ENCODE measurements at places on chromosomes 5 and 9. TPM values are rescaled to one million over a fixed set of nuclear protein-coding genes. Genes with fewer than 3 reads are reported as not detected.

Gene PRRX2
- total RNA-seq: 1.00 TPM

Gene SMIM33
- 0.42 TPM for total RNA-seq

- peak; percentile 42 for ATAC-seq
These were observed 2.9 kb upstream of the SLC4A9 start for GRCh38 chr5:140356853-140357725.

GRCh38 chr5:179852993-179853547 is 5.5 kb downstream of the MRNIP start:
- ATAC-seq: no peak

Gene EMB
- total RNA-seq: 9.4 TPM

Gene SLIT3
- total RNA-seq: 137 TPM

- no peak for ATAC-seq
These were observed 19.5 kb downstream of the FAM163B start for GRCh38 chr9:133589454-133590227.

Gene KCNV2
- total RNA-seq: 0.21 TPM

DNA sequence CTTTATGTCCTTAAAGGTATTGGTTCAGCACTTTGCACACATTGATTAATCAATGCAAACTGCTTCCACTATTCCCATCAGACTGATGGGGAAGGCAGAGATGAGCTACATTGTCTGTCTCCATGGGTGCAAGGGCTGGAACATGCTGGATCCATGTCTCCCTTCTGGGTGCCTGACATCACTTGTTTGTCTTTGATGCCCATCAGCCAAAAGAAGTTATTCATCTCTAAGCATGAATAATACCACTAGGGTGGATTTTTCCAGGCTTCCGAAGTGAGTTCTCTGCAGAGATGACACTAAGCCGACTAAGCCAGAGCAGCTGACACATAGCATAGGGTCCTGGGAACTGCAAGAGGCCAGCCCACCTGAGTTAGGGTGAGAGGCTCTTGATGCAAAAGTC is 8.7 kb downstream of the FGF1 start:
- ATAC-seq: no peak

- ATAC-seq: peak; percentile 80
These were observed 36.6 kb downstream of the FAM114A2 start for GRCh38 chr5:154002093-154002492.

DNA sequence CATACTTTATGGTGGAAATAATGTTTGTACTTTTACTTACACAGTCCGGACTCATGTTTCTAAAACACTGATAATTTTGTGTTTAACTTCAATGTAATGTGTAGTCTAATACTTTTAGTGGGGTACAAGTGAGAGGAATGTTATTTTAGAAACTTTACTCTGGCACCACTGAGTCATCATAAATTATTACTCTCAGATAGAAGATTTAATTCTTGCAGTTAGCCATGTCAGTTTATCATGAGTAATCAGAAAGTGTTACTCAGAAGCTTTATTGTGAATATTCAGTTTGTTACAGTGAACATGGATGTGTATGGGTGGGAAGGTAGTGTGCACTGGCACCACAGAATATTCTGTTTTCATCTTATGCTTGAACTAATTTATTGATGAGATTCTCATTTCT is 20.0 kb downstream of the OGN start:
- ATAC-seq: no peak

Measured in motor neuron (in vitro differentiated cells).